Mammary epithelial cell (primary cell): ENCODE measurements at places on chromosomes 5 and 9. TPM values are rescaled to one million over a fixed set of nuclear protein-coding genes. Genes with fewer than 3 reads are reported as not detected.

Gene RHOBTB3
- polyA plus RNA-seq, result 0.40 TPM

Gene FGD3
- 0.14 TPM for polyA plus RNA-seq

Gene ANKRD34B
- not detected for polyA plus RNA-seq

Gene TRIP13
- 35.4 TPM for polyA plus RNA-seq

Gene BAAT
- polyA plus RNA-seq, result 0.02 TPM

Gene SQSTM1
- 84.0 TPM for polyA plus RNA-seq

Gene SLC36A2
- polyA plus RNA-seq, result not detected

Gene FAM13B
- 6.6 TPM for polyA plus RNA-seq

Gene FOCAD
- 20.0 TPM for polyA plus RNA-seq

Gene PCDHB16
- polyA plus RNA-seq, result 0.17 TPM

Gene LAMC3
- 0.01 TPM for polyA plus RNA-seq

Gene UGT3A1
- polyA plus RNA-seq, result not detected

Gene ABHD17B
- polyA plus RNA-seq, result 10.0 TPM

Gene CER1
- not detected for polyA plus RNA-seq

Gene WNT8A
- not detected for polyA plus RNA-seq

GRCh38 chr5:37921452-37921851 is 81.6 kb upstream of the GDNF start:
- peak; percentile 44 for DNase-seq

GRCh38 chr5:140563596-140563995 is 802 bp downstream of the APBB3 start:
- DNase-seq, result no peak

DNA sequence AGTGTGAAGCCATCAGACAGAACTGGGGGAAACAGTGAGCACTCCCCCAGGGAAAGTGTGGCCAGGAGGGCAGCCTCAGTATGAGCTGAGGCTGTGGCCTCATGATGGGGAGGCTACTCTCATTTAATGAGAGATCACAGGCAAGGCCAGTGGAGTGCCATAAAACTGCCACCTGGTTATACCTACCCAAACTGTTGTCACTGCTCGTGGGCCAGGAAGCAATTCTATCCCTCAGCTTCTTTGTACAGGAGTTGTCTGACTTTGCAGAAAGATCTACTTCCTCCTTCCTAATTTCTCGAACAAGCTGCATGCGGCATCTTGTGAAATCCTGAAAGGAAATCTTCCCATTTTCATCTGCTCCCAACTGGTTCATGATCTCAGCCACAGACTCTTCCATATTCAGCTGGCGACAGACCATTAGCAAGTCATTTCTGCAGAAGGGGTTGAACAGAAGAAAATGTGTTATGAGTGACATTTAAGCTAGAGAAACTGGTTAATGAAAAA is 50.0 kb downstream of the TSSK1B start:
- no peak for DNase-seq

- DNase-seq, result no peak
Measured at GRCh38 chr9:73981405-73981804, 515.7 kb upstream of the RORB start.

DNA sequence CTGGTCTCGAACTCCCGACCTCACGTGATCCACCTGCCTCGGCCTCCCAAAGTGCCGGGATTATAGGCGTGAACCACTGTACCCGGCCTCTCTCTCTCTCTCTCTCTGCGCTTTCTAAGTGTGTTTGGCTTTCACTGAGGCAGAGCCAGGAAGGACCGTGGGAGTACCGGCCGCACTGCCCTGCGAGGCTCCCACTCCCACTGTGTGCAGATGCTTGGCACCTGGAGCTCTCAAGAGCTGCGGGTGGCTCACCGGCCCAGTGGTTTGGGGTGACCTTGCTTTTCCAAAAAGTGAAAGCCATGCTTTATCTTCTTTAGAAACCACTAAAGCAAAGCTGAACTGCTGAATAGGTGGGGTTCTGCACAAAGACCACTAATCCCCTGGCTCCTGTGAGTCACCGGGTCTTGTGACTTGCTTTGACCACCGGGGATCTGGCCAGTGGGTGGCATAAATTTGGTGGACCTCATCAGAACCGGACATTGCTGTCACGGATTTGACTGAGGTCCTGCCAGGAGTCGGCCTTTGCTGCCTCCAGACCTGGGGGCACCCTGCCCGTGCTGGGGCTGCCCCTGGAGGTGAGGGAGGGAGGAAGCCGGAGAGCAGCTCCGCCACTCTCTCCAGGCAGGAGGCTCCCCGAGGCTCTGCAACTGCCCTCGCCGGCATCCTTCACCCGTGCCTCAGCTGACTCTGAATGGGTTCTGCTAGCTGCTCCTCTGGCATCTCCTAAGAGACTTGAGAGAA is 228.9 kb downstream of the FANCC start:
- no peak for DNase-seq

GRCh38 chr5:10441083-10441991 is at the start of gene ROPN1L:
TSS of gene ROPN1L (plus strand) at chr5:10441879. CDS start at chr5:10442168, 289 bp downstream.
- peak; percentile 87 for DNase-seq

- DNase-seq, result peak; percentile 100
Measured at GRCh38 chr9:91001146-91001611, 199.6 kb downstream of the SYK start.

GRCh38 chr5:173920866-173921555 is 32.9 kb downstream of the CPEB4 start:
- DNase-seq, result no peak

GRCh38 chr5:127429928-127430327 is 87.5 kb upstream of the PRRC1 start:
- DNase-seq, result no peak

DNA sequence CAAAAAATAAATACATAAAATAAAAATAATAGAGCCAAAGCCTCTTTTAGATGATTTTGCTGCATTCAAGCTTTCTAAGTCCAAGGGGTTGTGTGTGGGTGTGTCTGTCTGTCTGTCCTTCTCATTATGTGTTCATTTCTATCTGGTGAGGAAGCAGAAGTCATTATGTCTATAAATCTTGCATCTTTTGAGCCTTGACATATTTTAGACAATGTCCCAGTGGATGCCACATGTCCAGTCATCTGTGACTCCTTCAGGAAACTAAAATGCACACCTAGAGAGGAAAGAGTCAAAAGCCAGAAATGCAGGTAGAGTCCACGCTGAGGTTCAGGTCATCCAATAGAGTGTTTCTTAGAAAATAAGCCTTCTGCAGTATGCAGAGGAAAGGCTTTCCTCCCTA is 80.9 kb downstream of the GALNT10 start:
- no peak for DNase-seq

DNA sequence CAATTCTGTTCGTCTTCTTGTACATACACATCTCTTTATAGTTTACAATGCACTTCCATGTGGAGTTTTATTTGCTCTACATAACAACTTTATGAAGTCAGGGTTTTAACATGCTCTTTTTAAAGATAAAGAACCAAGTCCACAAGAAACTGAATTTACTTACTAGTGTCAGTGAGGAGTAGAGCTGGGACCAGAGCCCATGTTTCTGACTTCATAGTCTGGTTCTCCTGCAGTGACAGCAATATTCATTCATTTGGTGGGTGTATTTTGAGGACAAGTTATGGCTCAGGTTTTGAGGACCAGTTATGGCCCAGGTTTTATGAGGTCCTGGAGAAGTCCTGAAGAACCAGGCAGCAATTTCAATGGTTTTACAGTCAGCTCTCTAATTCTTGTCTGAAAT is 481.9 kb upstream of the TNC start:
- DNase-seq, result no peak

DNA sequence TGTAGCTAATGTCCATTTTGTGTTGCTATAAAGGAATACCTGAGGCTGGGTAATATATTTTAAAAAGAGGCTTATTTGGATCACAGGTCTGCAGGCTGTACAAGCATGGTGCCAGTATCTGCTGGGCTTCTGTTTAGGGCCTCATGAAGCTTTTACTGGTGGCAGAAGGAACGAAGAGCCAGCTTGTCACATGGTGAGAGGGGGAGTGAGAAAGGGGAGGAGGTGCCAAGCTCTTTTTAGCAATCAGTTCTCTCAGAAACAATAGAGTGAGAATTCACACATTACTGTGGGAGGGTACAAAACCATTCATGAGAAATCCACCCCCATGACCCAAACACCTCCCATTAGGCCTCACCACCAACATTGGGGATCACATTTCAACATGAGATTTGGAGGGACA is 340.9 kb downstream of the RASEF start:
- DNase-seq, result no peak

GRCh38 chr5:111737716-111738115 is 19.3 kb downstream of the NREP start:
- DNase-seq, result no peak

DNA sequence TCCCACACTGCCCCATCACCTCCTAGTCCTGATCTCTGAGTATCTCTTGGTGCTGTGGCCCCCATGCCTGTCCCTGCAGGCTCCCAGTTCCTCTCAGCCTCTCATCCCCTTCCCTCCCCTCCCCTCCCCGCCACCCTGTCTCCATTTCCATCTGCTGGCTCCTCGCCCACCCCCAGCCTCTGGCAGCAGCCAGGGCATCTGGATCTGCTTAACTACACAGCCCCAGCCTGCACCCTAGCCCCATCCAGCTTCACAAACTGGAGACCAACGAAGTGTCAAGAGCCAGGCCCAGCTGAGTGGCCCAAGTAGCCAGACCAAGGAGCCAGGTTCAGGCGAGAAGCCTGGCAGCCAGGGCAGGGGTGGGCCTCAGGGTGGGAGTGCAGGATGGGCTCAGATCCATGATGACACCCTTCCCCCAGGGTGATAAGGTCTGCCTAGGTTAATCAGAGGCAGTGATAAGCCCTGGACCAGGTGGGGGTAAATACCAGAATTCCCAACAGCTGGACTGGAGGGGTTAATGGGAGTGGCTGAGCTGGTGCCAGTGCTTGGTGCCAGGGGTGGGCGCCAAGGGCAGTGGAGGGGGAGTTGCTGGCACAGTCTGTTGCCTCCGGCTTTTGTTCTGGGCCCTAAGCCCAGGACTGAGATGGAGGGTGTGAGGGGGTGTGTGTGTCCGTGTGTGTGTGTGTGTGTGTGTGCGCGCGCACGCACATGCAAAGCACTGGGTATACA is 2.5 kb downstream of the IL11RA start:
- no peak for DNase-seq

GRCh38 chr5:113232221-113232620 is 202.6 kb downstream of the TSSK1B start:
- DNase-seq, result peak; percentile 76

DNA sequence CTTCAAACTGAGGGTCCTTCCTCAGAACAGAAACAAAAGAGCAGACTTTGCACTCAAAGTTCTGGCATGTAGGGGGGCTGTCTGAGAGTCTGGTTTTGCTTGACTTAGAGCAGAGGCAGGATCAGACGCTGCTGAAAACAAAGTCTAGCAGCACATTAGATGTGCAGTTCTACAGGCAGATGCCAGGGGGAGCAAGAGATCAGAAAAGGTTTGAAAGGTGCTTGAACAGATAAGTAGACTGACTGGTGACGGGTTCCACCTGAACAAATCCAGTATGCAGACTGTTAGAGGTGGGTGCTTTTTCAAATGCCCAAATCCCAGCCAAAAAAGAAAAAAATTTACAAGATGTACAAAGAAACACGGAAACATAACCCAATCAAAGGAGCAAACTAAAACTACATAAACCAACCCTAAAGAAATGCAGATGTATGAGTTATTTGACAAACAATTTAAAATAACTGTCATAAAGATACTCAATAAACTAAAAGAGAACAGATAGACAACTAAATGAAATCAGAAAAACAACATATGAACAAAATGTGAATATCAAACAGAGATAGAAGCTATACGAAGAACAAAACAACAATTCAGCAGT is 194.7 kb upstream of the FREM1 start:
- peak; percentile 20 for DNase-seq

DNA sequence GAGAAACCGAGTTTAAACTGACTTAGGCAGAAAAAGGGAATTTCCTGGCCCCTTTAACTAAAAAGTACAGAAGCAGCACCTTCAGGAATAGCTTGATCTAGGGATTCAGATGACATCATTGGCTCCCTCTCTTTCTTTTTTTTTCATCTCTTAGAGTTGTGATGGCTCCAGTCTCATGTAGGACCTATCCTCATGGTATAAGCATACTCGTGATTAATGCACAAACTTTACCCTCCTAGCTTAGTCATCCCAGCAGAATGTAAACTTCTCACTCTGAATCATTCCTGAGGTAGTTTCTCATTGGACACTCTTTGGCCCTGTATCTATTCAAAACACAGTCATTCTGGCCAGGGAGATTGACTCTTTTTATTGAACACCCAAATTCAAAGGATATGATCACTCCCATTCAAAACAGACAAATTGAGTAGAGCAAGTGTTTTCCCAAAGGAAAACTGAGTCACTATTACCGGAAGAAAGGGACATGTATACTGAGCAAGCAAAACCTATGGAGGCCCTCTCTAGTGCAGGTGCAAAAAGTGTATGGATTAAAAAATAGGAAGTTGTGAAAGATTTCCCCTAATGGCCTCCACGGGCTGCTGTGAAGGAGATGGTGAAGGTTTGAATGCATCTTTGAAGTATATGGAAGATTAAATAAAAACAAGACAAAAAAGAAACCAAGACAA is 27.6 kb upstream of the SMIM23 start:
- DNase-seq, result peak; percentile 94

DNA sequence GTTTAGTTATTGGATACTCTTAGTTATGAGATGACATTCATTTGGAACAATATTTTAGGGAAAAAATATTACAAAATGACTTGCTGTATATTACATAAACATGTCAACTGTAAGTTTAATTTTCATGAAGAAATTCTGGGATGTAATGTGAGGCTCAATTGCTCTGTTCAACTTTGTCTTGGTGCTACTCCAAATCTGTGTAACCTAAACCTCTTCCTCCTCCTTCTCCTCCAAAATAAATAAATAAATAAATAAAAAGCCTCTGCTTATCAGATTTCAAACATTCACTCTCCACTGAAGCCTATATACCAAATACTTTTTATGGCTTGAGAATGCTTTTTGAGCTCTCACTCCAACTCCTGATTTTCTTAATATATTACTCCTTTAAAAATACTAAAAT is 27.7 kb downstream of the ACTBL2 start:
- DNase-seq, result no peak

GRCh38 chr5:113325054-113325453 is 109.7 kb downstream of the TSSK1B start:
- DNase-seq, result no peak

GRCh38 chr9:135547756-135548736 is 2.1 kb downstream of the OBP2A start:
- no peak for DNase-seq

DNA sequence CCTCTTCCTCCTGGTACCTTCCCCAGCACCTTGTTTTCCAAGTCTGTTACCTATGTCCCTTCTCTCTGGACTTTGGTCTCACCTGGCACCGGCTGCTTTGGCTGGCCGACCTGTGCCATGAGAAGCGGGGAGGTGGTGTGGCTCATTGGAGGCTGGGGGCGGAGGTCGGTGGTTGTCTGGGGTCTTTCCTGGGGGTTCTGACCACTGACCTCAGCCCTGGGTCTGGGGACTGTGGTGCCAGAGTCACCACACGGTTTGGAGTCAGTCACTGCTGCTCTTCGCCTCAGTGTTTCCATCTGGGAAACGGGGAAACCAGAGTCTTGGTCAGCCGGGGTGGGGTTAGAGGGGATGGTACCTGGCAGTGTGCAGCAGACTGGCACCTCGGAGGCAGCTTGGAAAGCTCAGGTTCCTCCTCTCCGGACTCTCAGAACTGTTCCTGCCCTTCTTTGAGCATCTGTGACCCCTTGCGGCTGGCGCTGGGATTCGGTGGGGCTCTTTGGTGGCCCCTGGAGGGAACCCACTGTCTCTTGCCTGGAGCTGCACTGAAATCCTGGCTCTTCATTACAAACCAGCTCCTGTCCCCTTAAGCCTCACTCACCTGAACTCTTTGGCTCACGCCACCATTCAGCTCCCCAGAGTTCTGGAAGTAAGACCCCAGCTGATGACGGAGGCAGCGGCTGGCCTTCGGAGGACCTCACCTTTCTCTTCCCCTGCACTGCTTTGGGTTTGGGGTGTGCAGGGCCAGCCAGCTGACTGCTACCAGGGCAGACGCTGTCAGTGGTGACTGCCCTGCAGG is 4.1 kb upstream of the RXRA start:
- DNase-seq, result no peak

- DNase-seq, result no peak
Measured at GRCh38 chr5:179769796-179770195, 24.0 kb upstream of the LTC4S start.
